ENCODE measurements at places on chromosomes 1 and 21. TPM values are rescaled to one million over a fixed set of nuclear protein-coding genes. Genes with fewer than 3 reads are reported as not detected.

DNA sequence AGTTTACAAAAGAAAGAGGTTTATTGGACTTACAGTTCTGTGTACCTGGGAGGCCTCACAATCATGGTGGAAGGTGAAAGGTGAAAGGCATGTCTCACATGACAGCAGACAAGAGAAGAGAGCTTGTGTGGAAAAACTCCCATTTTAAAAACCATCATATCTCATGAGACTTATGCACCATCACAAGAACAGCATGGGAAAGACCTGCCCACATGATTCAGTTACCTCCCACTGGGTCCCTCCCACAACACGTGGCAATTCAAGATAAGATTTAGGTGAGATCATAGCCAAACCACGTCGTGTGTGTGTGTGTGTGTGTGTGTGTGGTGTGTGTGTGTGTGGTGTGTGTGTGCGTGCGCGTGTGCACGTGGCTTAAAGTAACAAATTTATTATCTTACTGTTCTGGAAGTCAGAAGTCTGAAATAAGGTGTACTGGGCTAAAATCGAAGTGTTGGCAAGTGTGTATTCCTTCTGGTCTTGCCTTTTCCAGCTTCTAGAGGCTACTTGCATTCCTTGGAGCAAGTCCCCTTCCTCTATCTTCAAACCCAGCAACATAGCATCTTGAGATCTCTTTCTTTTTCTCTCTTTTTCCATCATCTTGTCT, 48.1 kb upstream of the MPC2 start:
- DNase-seq: no peak

Gene SPOCD1
- total RNA-seq: not detected

Gene SCNM1
- 24.2 TPM for total RNA-seq

DNA sequence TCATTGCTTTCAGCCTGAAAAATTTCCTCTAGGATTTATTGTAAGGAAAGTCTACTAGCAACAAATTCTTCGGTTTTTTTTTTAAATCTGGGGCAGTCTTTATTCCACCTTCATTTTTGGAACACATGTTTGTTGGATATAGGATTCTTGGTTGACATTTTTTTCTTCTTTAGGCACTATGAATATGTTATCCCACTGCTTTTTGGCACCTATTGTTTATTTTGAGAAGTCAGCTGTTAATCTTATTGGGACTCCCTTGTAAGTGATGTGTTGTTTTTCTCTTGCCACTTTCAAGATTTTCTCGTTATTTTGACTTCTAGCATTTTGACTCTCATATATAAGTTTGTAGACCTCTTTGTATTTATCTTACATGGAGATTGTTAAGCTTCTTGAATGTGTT, 99.3 kb downstream of the NPHS2 start:
- DNase-seq: no peak

- DNase-seq: no peak
Observed at GRCh38 chr1:14952626-14953314, 200.8 kb upstream of the TMEM51 start.

DNA sequence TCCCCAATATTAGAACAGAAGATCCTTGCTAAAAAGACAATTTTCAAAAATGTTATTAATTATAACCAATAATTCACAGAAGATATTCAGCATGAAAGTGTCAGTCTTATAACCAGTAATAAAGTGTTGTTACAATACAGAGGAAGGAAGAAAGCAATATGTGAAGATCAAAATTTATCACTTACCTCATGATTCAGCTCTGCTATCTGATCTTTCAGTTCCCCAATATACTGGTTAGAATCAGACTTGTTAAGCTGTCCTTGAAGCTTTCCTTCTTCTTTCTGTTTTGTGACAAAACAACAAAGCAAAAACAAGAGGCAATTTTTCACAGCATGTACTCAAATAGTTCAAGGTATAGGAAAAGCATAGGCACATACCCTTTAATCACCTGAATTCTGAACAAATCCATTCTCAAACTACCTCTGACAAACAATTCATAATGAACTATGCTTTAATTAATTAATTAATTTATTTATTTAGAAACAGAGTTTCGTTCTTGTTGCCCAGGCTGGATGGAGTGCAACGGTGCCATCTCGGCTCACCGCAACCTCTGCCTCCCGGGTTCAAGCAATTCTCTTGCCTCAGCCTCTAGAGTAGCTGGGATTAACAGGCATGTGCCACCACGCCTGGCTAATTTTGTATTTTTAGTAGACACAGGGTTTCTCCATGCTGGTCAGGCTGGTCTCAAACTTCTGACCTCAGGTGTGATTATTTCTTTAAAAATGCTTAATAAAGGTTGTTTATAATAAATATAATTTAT, 76.9 kb upstream of the GFI1 start:
- DNase-seq: no peak

DNA sequence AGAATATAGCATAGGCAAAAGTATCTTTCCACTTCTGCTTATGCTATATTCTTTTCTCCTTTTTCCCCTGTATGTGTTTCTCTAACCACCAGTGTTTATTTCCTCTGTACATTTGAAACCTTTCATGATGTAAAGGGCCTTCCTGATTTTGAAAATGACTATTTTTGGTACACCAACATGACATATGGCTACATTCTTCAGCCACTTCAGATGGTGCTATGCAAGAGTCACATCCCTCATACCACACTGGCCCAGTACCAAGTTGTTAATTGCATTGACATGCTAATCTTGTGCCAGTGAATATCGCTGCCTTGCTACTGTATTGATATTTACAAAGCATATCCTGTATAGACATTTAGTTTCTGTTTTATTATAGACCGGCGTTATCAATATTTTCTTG, 408.7 kb downstream of the NCAM2 start:
- DNase-seq: no peak

DNA sequence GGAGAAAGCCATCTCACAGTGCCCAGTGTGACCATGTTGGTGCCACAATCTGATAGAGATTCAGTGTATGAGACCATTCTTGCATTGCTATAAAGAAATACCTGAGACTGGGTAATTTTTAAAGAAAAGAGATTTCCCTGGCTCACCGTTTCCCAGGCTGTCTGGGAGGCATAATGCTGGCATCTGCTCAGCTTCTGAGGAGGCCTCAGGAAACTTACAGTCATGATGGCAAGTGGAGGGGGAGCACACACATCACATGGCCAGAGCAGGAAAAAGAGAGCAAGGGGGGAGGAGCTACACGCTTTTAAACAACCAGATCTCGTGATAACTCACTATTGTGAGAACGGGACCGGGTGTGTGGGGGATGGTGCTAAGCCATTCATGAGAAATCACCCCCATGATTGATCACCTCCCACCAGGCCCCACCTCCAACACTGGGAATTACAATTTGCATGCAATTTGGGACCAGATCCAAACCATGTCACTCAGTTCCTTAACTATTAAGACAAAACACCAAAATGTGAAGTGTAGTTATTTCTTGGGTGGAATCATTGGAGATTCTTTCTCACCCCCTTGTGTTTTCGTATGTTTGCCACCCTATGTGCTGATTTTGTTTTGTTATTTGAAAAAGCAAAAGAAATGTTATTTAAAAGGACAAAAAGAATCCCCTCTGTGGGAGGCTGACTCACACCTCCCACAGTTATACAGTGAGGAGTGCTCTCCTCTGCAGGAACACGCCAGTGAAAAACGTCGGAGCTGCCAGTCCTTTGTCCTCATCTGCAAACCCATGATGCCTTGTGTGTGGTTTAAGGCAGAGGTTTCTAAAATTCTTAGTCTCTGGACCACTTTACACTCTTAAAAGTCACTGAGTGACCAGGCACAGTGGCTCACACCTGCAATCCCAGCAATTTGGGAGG, 46.9 kb upstream of the IFNLR1 start:
- no peak for DNase-seq

GRCh38 chr1:226029568-226030225, 30.6 kb upstream of the SDE2 start:
- DNase-seq: no peak

Gene CELA2A
- not detected for total RNA-seq

Gene ARHGEF16
- 2.2 TPM for total RNA-seq

GRCh38 chr1:111745675-111746613, 6.7 kb upstream of the INKA2 start:
- peak; percentile 81 for DNase-seq

- DNase-seq: no peak
Observed at GRCh38 chr21:35981514-35982070, 78.7 kb downstream of the SETD4 start.

GRCh38 chr1:209045331-209046057, 538.0 kb upstream of the CAMK1G start:
- DNase-seq: no peak
